ENCODE measurements at places on chromosomes 16 and 17. TPM values are rescaled to one million over a fixed set of nuclear protein-coding genes. Genes with fewer than 3 reads are reported as not detected.

Gene IQCK
- total RNA-seq: 9.6 TPM

Gene TEKT1
- total RNA-seq: not detected

Gene MRM3
- 24.2 TPM for total RNA-seq

Gene SYT17
- total RNA-seq: under 0.01 TPM

Gene ANKS4B
- not detected for total RNA-seq

Gene KRT17
- total RNA-seq: 7.0 TPM

Gene C17orf58
- 17.5 TPM for total RNA-seq

Data from regular cardiac myocyte (primary cell).